COLO829 (cell line): ENCODE measurements at places on chromosomes 5 and 9.

GRCh38 chr5:87103616-87104287 is 163.9 kb upstream of the RASA1 start:
- no peak for DNase-seq

GRCh38 chr5:141898448-141899049 is 20.3 kb upstream of the PCDH1 start:
- no peak for DNase-seq

- DNase-seq = no peak
Measured at GRCh38 chr9:99544526-99544925, 277.2 kb upstream of the NR4A3 start.

DNA sequence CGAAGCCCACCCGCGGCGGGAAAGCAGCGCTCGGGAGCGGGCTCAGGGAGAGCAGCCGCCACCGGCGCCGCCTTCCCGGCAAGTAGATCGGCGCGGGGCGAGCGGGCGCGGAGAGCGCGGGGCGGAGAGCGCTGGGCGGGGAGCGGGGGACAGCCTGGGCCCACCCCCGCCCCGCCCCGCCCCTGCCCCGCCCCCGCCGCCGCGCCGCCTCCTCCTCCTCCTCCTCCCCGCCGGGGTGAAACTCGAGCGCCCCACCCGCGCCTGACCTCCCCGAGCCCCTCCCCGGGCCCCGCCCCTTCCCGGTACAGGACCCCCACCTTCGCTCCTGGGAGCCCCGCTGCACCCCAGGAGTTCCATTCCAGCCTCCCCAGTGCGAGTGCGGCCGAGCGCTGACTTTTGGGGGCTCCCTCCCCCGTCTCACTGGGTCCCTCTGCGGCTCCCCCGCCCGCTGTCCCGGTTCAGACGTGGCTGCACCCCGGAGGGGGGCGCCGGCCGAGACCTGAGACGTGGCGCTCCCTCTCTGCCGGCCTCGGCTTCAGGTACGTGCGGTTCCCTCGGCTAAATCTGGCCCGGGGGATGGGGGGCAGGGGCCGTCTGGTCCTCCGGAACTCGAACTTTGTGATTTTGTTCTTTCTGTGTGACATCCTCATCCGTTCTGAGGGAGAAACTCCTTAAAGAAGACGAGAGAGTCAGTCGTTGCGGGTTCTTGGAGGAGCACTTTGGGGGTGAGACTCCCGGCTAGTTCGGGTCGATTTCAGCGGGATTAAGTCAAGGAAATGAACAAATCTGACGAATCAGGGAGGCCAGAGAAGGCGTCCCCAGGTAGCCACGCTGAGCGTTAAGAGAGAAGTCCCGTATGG is at the start of gene SEMA5A:
Gene SEMA5A (minus strand): TSS at position 84 of the 860 bp plus-strand sequence. CDS start 166,129 bp downstream, outside the sequence.
- no peak for DNase-seq

DNA sequence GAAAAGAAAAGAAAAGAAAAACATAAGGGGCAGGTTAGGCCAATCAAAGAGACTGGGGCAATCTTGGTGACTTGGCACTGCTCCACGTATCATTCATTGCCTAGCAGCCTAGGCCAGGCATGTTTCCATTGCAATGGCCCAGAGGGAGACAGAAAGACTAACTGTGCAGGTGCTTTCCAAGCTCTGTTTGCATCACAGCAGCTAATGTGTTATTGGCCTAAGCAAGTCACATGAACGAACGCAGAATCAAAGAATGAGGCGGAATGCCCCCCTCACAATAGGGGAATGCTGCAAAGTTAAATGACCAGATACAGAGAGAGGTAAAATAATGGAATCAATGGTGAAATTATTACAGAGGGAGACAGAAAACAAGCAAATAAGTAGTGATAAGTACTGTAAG is 11.1 kb upstream of the VPS13A start:
- no peak for DNase-seq

DNA sequence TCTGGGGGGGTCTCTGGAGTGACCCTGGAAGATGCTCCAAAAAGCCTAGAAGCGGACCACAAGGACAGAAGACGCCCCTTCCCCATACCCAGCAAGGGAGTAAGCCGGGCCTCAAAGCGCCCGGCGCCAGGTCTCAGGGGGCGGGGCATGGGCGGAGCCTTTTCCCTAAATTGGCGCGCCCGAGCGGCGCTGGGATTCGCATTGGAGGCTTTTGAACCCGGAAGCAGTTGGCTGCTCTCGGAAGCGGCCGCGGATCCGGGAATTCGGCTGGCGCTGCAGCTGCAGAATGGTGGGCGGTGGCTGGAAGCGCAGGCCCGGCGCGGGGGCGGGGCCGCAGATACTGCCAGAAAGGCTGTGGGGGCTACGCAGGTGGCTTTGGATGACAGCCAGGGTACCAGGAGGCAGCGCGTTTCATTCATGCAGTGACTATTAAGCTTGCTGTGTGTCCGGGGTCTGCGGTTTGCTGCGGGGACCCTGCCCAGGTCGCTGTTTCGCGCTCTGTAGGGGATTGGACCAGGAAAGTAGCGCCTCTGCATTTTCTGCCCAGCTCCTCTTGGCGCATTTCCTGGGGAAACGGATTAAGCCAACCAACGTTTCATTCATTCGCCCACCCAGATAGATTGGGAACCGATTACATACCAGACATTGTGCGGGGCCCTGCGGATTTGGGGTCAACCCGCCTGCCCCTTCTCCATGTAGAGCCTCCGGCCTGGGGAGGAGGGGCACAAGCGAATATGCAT is 83.0 kb upstream of the FREM1 start:
- peak; percentile 85 for DNase-seq

DNA sequence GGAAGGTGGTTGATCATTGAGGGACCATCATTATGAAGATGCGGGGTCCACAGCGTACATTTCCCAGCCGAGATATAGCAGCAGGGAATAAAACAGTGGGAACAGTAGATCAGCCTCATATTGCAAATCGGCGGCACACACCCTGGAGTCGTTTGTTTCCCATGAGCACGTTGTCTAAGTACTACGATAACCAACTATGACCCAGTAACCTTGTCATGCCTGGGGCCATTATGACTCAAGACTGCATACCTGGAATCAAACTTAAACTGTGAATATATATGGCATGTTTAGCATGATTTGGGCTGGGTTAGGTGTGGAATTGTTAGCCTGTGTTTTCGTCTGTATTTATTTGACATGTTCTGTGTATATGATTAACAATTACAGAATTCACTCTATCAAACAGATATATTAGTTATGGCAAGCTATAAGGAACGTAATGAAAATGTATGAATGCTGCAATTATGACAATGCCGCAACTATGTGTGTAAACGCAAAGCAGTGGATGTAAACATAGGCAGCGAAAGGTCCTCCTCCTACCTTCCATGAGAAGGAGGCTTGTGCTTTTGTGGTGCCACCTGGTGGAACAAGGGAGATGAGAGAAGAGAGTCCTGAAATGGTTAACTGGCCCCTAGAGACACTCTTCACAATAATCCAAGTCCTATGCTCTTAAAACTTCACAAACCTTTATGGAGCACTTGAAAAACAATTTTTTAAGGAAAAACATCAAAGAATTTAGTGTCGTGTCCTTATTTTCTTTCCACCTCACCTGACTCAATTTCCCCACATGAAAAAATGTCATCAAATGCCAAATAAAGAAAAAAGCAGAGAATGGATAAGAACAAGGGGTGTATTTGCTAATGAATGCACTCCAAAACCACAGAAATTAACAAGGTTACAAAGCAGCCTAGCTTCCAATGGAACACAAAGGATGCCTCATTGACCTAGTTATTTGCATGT is 47.1 kb downstream of the SEMA5A start:
- DNase-seq = peak; percentile 21

GRCh38 chr5:103120607-103121200 is 603 bp downstream of the PPIP5K2 start:
- DNase-seq = no peak

- peak; percentile 77 for DNase-seq
Measured at GRCh38 chr9:127545196-127546124, 66.6 kb upstream of the STXBP1 start.

GRCh38 chr9:135565141-135565628 is 3.6 kb downstream of the PAEP start:
- DNase-seq = no peak

DNA sequence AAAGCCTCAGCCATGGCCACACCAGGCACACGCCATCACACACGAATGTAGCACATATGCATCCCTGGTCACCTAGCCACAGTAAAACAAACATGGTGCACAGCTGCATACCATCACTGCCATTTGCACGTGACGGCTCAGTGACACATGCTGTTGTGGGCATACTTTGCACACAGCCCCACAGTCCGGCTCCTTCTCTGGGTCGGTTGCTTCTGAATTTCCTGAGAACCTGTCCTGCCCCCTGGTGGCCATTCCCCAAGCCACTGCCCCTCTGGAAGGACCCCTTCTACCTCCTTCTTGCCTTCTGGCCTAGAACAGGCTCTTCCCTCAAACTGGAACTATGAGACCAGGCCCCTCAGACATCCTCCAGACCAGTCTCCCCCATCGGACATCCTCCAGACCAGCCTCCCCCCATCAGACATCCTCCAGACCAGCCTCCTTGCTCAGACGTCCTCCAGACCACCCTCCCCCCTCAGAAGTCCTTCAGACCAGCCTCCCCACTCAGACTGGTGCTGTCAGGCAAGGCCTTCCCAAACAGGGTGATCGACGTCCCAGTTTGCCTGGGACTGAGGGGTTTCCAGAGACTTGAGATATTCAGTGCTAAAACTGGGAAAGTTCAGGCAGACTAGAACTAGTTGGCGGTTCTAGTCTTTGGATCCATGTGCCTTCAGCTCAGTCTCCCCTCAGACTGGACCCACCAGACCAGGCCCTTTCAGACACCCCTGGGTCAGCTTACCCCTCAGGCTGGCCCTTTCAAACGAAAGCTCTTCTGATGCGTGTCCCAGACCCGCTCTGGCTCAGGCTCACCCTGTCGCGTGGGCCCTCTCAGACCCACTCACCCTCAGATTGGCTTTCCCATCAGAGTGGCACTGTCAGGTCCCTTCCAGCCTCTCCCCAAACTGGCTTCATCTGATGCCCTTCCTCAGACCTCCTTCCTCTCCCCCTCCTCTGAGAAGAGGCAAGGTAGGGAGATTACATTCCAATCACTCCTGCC is 24.3 kb upstream of the ENHO start:
- DNase-seq = peak; percentile 69

GRCh38 chr9:91258451-91258850 is 103.3 kb downstream of the AUH start:
- DNase-seq = no peak

GRCh38 chr5:68843624-68844364 is 250.0 kb upstream of the SLC30A5 start:
- DNase-seq = no peak

DNA sequence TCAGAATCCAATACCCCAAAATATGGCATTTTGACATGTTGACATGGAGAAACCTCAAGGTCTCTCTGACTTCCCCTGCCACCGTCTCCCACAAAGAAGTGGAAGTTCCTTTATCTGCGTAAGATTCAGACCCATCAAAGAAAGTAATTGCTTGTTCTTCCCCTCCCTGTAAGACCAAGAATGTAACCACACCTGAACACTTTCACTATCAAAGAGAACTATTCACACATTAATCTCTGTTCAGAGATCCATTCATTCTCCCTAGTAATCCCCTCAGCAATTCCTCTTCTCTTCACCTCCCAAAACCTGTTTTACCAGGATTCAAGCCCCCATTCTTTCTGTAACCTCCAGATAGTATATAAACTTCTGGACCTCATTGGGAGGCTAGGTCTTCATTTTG is 4.1 kb upstream of the SLC1A1 start:
- no peak for DNase-seq

GRCh38 chr5:7684826-7685225 is 166.1 kb downstream of the CFAP90 start:
- DNase-seq = no peak

DNA sequence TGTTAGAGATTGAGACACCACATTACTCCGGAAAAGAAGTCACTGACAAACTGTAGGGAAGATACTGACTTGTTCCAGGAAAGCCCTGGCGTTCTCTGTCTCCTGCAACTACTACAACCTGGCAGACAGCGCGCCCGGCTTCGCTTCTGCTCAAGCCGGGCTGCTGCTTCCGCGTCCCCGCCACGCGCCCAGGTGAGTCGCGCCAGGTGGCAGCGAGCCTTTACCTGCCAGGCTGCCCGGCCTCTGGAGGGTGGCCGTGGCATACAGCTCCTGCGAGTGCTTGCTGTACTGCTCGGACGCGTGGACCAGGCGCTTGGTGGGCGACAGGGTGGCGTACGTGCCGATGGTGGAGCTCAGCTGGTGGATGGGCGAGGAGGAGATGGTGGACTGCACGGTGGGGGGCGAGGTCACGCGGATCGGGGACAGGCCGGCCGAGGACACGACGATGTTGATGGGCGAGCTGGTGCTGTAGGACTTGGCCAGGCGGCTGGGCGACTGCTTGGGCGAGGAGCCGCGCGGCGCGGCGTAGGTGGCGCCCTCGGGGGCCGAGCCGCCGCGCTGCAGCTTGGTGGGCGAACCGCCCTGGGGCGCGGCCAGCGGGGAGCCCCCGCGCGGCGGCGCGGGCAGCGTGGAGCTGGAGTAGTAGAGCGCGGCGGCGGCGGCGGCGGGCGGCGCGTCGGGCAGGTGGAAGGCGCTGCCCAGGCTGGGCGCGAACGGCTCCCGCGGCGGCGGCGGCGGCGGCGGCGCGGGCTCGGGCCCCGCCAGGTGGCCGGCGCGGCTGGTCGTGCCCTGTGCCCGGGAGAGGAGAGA is 519.6 kb downstream of the CTNND2 start:
- DNase-seq = no peak

GRCh38 chr9:92610470-92611420 is 59.2 kb downstream of the IPPK start:
- DNase-seq = no peak

DNA sequence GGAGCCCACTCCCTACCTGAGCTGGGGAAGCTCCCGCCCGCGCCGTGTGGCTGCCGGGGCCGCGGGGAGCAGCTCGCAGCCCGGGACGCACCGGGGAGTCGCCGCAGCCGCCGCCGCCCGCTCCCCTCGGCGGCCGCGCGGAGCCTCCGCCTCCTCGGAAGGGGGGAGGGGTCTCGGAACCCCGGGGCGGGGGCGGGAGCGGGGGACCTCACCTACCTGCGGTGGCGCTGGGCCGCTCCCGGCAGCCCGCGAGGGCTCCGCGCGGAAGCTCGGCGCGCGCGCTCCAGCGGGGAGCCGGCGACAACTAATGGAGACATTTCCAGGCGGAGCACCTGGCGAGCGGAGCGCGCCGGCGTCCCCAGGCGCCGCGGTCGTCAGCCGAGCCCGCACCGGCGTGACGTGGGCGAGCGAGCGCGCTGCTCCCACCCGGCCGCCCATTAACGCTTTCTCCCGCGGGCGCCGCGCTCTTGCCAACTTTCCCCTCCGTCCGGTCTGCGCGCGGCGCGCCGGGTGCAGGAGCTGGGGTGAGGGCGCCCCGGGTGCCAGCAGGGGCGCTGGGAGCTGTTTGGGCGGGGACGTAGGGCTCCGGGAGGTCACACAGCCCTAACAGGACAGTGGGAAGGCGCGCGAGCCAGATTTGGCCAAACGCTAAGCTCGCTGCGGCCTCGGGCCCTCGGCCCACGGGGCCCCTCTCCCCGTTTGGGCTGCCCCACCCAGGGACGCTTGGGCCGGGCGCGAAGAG is 4.3 kb upstream of the IRX4 start:
- no peak for DNase-seq
